ENCODE measurements at places on chromosomes 5 and 9.

DNA sequence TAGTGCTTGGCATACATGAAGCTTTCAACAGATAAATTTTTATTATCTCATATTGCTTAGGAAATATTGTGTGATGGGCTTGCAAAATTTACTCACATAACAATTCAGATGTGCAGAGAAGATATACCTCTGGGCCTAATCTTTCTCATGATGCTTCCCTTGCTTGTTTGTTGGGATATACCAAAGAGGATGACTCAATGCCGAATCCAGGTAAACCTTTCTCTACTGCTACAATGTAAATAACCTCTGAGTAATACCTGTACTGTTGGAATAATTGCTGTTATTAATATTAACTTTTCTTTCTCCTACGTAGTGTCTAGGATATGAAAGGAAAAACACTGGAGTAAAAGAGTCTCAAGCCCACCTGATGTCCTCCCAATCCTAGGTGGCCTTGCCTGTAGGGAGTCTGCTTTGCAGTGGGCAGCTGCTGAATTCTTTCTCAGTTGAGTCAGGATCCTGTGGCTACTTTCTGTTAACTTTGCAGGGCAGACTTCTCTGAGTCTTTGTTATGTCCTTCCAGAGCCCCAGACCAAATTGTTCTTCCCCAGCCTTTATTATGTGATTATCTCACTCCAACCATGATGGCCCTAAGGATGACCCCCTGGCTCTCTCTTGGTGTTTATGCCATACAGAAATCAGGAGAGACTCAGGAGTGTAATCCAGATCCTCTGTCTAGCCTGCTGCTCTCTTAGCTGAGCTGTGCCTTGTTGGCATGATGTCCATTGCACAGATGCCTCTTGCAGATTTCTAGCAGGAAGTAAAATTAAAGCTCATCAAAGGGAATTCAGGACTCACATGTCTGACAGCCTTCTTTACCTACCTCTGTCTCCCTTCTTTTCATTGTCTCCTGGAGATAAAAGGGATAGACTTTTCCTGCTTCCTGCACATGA, 208.1 kb downstream of the SNX18 start:
- no peak for DNase-seq

DNA sequence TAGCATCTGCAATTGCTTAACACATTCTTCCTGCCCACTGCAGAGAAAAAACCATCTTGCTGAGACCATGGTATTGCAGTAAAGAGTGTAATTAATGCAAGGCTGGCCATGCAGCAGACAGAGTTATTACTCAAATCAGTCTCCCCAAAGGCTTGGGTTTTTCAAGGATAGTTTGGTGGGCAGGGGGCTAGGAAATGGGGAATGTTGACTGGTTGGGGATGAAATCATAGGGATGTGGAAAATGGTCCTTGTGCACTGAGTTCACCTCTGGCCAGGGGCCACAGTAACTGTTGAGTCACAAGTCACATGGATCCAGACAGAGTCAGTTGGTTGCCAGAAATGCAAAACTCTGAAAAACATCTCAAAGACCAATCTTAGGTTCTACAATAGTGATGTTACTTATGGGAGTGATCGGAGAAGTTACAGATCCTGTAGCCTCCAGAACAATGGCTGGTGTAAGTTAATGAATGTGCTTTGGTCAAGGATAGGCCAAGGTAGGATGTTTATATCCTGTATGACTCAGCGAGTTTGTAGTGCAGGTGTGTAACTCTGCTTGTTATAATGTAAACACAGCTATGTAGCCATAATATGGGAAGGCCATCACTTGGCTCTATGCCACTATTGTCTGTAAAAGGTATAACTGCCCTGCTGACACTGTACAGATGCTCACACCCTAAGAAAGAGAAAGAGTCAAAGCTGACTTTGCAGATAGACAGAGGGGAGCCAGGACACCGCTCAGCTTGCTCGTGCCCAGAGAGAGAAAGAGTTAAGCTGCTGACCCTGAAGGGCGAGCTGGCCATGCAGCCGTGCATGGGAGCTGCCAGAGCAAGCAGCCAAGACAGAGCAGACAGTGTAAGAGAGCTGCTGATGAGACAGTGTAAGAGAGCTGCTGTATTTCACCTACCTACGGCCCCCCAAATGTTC, 27.2 kb downstream of the C9orf152 start:
- no peak for DNase-seq

- no peak for DNase-seq
Observed at GRCh38 chr5:98248949-98249348, 524.5 kb upstream of the RGMB start.

- no peak for DNase-seq
Observed at GRCh38 chr5:180618829-180619562, 27.7 kb upstream of the SCGB3A1 start.

DNA sequence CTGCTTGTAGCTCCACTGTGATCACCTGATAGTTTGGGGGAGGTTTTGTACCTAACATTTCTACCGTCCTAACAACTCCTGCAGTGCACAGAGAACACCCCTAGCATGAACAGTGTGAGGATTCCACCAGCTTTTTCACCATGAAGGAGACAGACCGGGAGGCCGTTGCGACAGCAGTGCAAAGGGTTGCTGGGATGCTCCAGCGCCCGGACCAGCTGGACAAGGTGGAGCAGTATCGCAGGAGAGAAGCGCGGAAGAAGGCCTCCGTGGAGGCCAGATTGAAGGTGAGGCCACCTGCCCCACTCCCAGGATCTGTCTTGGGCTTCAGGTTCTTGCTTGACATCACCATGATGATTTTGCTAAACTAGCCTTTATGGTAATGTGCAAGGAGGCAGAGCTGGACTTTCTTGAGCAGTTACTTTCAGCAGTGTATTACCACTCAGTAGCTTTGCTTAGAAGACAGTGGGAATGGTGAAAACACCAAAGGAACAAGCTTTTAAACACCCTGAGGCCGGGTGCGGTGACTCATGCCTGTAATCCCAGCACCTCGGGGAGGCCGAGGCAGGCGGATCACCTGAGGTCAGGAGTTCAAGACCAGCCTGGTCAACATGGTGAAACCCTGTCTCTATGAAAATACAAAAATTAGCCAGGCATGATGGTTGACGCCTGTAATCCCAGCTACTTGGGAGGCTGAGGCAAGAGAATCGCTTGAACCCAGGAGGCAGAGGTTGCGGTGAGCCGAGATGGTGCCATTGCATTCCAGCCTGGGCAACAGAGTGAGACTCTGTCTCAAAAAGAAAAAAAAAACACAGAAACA, 3.3 kb downstream of the EXOC3 start:
- no peak for DNase-seq

DNA sequence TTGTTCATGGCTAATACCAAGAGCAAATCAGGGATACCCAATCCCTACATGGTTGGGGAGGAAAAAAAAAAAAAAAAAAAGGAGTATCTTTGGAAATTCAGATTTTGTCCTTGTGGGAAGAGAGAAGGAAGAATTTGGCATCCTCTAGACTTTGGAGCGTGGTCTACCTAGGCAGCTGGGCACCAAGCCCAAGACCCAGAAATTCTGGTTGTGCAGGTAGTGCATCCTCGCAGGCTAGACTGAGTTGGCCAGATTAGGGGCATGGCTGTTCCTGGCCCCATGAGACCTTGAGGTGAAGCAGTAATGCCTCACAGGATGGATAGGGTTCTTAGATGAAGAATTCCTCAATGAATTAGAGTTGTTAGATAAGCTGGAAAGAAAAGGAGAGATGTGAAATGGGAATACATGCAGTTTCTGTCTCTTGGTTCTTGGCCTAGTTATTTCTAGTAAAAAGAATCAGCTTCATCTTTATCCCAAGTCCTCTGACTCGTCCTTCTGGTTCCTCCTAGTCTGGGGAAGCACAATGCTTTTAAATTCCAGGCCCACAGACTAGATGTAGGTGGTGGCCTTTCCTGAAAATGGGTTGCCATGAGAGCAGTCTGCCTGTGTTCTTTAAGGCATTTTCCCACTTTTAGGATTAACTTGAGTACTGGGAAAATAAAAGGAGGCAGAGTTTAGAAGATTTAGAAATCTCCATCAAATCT, 140.5 kb upstream of the RUSC2 start:
- no peak for DNase-seq

DNA sequence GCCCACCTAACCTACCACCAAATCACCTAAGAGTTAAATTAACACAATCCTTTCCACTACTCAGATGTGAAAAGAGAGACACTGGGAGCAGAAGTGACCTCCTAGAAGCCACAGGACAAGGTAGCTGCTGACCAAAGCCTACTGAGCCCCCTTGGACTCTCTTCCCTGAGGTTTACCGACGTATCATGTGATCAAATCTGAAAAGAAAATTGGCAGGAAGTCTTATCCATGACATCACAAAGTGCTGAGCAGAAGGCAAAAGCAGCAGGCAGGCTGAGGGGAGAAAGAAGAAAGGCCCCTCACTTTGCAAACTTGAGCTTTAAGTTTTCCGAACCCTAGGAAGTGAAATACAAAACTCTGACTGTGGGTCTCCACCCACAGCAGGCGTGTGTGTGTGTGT, 11.1 kb downstream of the PRELID2 start:
- no peak for DNase-seq

GRCh38 chr5:149024477-149024876, 38.4 kb downstream of the SH3TC2 start:
- no peak for DNase-seq

GRCh38 chr9:90010793-90011192, 406.0 kb downstream of the GADD45G start:
- DNase-seq = no peak

GRCh38 chr5:163988566-163988965, 483.1 kb downstream of the MAT2B start:
- DNase-seq = no peak

DNA sequence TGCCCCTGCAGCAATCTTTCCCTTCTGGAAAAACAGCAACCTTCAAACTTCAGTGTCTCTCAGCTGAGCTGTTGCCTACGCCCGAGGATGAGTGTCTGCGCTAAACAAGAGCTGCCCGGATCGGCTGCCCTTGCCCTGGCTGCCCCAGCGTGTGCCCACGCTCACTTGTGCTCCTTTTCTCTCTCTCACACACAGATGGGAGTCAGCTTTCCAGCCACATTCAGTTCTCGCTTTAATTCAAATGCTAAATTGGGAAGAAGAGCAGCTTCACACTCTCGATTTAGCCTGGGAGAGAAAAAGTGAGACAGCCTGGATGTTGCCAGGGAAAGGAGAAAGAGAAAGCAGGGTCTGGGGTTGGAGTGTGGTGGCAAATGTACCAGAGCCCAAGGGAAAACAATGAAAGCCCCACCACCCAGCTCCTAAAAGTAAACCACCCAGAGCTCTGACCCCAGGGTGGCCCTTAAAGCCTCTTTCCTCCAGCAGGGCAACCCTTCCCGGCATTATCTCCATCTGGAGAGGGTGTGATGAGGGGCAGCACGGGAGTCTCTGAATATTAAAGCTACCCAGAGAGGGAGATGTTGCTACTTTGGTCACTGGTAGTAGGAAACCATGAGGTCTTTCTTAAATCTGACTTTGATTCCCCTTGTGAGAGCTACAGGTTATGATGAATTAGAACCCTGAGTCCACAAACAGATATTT, 9.9 kb upstream of the EGR1 start:
- no peak for DNase-seq

GRCh38 chr5:15585841-15586591, 86.0 kb downstream of the FBXL7 start:
- DNase-seq = no peak

- DNase-seq = no peak
Observed at GRCh38 chr5:96720408-96720807, 58.2 kb downstream of the CAST start.

DNA sequence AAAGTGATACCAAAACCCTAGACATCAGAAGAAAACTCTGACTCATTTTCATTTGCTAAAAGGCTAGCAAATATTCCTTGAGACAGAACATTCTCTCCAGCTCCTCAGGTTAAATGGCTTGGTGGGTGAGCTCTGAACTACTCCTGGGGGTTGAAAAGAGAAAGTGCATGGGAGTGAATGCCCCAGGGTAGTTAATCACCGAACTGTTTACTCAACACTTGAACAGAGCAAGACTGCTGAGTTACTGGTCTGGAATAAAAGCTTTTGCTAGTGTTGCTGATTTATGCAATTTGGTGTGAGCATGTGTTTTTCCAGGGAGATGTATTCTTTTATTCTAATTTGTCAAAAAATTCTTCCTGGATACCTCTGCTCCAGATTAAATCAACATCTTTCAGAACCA, 88.3 kb upstream of the PRDM9 start:
- DNase-seq = no peak

GRCh38 chr9:18542837-18543405, 69.0 kb downstream of the ADAMTSL1 start:
- DNase-seq = no peak

DNA sequence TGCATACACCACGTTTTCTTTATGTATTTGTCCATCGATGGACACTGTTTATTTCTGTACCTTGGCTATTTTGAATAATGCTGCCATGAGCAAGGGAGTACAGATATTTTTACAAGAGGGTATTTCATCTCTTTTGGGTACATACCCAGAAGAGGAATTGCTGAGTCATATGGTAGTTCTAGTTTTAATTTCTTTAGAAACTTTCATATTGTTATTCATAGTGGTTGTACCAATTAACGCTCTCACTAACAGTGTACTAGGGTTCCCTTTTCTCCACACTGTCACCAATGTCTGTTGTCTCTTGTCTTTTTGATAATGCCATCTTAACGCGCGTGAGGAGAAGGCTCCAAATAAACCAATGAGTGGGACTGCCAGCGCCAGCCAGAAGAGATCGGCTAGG, 257.6 kb upstream of the EDIL3 start:
- no peak for DNase-seq

DNA sequence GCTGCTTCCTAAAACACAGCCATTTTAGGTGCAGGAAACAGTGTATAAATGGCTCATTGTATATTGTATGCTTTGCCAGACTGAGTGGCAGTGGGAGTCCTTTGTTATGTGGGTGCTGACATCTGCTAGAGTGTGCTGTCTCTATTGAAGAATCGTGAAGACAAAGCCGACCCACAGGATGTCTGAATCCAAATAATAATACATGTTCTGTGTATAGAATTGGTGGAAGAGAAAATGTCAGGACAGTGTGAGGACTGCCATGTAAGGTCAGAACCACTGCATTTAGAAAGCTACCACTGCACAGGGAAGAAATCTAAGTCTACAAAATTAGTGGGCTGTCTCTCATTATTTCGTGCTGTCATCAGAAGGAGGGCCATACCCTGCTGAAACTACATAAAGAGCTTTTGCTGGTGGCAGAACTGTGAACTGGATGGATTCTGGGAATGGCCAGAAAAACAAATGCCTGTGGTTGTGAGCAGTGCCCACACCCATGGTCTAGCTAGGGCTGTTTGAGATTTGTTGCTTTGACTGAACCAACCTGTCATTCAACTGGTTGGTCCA, 2.5 kb downstream of the IL7R start:
- no peak for DNase-seq

- DNase-seq = no peak
Observed at GRCh38 chr5:156174225-156174624, 152.7 kb upstream of the SGCD start.

All from frontal cortex (tissue), 4 donors.